ENCODE measurements at places on chromosomes 16 and 17.

GRCh38 chr17:4959261-4959965 is 8.2 kb downstream of the SPAG7 start:
- DNase-seq: no peak

GRCh38 chr17:49224198-49224996 is 6.2 kb downstream of the PHOSPHO1 start:
- no peak for DNase-seq

- peak; percentile 20 for DNase-seq
These were observed 419.4 kb downstream of the PMP22 start for GRCh38 chr17:14845591-14846281.

DNA sequence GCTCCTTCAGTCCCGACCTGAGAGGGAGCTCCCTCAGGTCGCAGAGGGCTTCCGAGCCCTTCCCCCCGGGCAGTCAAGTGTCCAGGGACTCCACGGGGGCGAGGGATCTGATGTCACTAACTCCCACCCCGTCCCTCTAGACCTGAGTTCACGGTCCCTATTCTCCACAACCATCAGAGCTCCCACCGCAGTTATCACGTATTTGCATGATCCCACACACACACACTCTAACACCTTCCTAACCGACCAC is 3.7 kb upstream of the PER1 start:
- no peak for DNase-seq

GRCh38 chr17:44304651-44305050 is 3.8 kb upstream of the RUNDC3A start:
- DNase-seq: peak; percentile 38

DNA sequence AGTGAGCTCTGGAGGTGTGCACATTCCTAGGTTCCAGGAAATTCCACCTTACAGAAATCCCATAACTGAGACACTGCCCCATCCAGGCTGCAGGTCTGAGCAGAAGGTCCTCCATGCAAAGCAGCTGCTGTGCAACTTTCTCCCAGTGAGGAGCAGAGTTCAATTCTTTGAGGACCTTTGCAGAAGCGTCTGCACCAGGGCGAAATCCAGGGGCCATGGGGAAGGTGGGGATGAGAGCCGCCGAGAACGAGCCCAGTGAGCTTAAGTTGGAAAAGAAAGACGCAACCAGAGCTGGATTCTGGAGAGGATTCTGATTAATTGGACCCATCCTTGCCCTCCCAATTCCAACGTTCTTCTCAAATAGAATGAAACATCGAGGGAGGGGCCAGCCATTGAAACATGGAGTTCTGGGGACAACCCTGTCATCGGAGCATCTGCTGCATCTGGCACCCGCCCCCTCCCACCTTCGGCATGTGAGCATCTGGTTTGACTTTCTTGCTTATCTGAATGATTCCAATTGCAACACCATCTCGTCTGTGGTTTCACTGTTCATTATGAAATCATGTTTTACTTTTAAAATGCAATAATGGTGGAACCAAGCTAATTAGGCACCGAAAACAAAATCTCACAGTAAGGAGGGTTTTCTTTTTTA is 190.6 kb upstream of the FOXF1 start:
- no peak for DNase-seq

DNA sequence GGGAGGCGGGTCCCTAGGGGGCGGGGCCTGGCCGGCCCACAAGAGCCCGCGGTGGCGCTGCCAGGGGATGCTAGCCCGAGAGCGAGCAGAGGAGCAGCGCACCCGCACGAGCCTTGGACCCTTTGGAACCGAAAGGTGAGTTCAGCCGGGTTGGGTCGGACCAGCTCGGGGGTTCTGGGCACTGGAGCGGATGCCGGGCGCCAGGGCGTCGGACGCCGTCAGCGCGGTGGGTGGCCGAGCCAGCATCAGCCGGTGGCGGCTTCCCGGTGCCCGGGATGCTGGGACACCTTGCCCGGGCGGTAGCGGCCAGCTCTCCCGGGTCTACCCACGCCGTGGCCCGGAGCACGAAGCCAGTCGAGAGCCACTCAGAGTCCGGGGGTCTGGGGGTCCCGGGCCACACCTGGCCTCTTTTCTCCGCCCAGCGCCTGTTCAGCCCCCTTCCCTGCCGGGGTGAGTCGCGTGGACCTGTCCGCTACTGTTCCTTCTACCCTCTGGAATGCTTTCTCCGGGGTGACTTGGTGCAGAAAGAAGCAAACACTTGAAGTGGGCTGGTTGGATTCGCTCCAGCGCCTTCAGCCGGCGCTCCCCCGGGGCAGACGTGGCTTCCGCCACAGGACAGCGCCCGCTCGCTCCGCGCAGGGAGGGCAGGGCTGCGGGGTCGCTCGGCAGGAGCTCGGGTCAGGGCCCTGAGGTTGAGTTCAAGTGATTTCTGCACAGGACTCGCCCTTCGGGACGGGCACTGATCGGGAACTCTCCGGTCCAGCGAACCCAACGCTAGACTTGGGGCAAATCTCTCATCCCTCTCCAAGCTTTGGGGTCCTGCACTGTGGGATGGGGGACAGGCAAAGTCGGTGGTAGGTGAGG is at the start of gene SCNN1G:
Gene SCNN1G, plus strand, starts transcription at position 67 of the 864 bp plus-strand sequence. CDS start 3,527 bp downstream, outside the sequence.
- DNase-seq: no peak

GRCh38 chr16:28877655-28878000 is 660 bp upstream of the ATP2A1 start:
- DNase-seq: no peak
